Glomerular endothelial cell (primary cell): ENCODE measurements at places on chromosomes 5 and 9. TPM values are rescaled to one million over a fixed set of nuclear protein-coding genes. Genes with fewer than 3 reads are reported as not detected.

Gene CTXN3
- total RNA-seq, result not detected in 2 replicates

Gene LPAR1
- 0.53 and 3.3 TPM in 2 replicates for total RNA-seq

Gene GPR151
- not detected in 2 replicates for total RNA-seq

Gene SUSD1
- total RNA-seq, result 47.0 and 53.7 TPM in 2 replicates

Gene PLEKHG4B
- total RNA-seq, result 0.06 and 0.48 TPM in 2 replicates

Gene PCDHA4
- total RNA-seq, result 0.29 TPM in 1 of 2 replicates, not detected in the other

- no peak for DNase-seq
Measured at GRCh38 chr9:134678666-134679443, 37.3 kb downstream of the COL5A1 start.

GRCh38 chr9:109512170-109512756 lies 14.2 kb upstream of the PTPN3 start:
- DNase-seq, result no peak

DNA sequence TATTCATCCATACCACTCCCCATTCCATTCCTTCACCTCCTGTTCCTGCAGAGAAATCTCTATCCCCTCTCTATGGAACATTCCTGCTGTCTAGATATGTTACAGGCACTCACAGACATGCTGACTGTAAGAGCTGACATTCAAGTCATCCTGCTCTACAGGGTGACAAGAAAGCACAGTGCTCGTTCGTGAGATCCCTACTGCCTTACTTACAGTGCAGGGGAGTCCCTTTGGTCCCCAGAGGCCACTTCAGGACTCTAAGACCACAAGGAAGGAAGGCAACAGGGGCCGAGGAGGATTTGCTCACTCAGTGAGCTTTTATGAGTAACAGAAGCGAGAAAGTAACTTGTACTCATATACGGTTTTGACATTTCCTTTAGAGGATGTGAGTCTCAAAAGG lies 110.5 kb downstream of the GAS1 start:
- no peak for DNase-seq

Gene CKMT2
- total RNA-seq, result 0.34 TPM in 1 of 2 replicates, not detected in the other

Gene PCDH1
- total RNA-seq, result 203 and 479 TPM in 2 replicates

GRCh38 chr9:126945682-126946081 lies 31.1 kb downstream of the RALGPS1 start:
- DNase-seq, result no peak

Gene LCP2
- total RNA-seq, result 4.6 and 5.7 TPM in 2 replicates

Gene TOMM5
- total RNA-seq, result 86.5 and 131 TPM in 2 replicates

DNA sequence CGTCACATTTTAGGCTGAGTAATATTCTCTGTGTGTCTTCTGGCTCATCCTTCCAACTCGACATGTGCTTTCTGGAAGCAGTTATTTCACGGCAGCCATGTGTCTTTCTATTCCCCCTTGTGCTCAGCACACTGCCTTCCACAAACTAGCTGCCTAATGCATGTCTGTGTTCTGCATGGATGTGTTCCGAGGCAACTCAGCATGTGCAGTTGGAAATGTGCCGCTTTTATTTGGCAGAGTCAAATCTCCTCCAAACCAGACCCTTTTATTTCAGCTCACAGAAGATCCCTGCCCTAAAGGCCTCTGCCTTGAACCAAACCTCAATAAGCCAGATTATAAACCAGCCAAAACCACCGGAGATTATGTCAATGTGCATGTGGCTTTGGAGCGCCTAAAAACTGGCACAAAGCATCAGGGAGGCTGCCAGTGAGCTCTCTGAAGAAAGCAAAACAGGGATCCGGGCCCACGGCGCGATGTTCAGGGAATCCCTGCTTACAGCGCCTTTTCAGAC lies 360.2 kb downstream of the DEPDC1B start:
- DNase-seq, result no peak

- DNase-seq, result peak; percentile 14
Measured at GRCh38 chr5:158174918-158175851, 316.2 kb upstream of the CLINT1 start.

Gene OR1L1
- not detected in 2 replicates for total RNA-seq
